ENCODE measurements at places on chromosomes 5 and 9.

DNA sequence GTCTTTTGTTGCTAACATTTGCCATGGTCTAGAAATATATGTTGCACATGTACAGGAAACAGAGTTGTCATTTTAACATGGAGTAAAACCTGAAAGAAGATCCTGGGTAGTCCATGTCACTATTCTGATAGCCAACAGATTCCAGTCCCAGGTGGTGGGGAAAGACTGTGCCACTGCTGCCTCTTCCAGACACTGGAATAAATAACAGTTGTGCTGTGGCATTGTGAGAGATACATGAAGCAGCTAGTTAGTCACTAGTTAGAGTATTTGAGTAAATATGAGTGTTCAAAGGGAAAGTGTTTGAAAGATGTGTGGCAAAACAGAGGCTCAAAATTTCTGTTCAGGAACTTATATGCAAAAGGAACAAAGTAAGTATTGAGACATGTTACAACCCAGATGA, 1408.3 kb downstream of the EFNA5 start:
- no peak for DNase-seq

DNA sequence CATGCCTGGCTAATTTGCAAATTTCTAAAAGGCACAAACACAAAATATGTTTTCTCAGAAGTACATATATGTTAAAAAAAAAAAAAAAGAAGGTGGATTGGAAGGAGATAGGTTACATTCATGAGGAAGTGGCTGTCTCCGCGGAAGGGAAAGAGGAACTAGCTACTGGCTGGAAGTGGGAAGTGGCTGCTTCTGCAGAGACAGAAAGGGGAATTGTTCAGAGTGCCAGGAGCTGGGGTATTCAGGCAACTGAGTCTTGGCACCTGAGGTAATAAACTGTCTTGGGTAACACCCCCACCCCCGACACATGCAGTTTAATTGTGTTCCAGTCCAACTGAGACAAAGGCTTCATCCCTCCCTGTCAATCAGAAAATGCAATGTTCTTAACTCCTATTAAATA, 45.6 kb downstream of the S1PR3 start:
- DNase-seq, result no peak

GRCh38 chr5:131787736-131788135, 9.1 kb downstream of the FNIP1 start:
- no peak for DNase-seq

- DNase-seq, result no peak
Observed at GRCh38 chr5:52995095-52995494, 5.9 kb downstream of the ITGA2 start.

- DNase-seq, result no peak
Observed at GRCh38 chr5:29261213-29261612, 1932.3 kb upstream of the CDH6 start.

GRCh38 chr5:108747774-108748400, at the start of gene FER:
TSS of gene FER (plus strand) at chr5:108747897. CDS start at chr5:108798183, 50,286 bp downstream.
- DNase-seq, result no peak

GRCh38 chr9:34384368-34385165, 7.9 kb upstream of the MYORG start:
- no peak for DNase-seq

DNA sequence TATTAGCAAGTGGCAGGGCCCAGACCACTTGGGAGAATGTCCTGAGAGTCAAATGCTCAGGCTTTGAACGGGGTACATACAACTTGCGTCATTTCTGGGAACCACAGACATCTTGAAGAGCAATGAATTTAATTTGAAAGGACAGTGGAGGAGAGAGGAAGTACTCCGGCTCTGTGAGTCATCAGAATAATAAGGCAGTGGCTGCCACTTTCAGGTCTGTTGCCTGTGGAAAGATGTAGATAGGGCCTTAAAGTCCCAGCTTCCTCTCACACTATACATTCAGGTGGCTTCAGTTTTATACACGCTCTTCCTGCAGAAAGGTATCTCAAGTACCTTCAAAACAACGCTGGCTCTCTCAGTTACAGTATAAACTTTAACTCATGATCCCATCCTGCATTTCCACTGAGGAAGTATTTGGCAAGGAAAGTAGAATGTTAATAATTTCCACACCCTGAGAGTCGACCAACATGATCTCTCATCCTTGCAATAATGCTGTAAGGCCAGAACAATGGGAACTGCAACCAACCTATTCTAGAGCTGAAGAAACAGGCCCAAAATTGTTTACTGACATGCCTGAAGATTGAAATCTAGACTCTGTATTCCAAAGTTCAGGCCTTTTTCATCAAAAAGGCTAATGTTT, 6.8 kb upstream of the PRUNE2 start:
- DNase-seq, result no peak

- no peak for DNase-seq
Observed at GRCh38 chr9:33133186-33133585, 34.0 kb downstream of the B4GALT1 start.

DNA sequence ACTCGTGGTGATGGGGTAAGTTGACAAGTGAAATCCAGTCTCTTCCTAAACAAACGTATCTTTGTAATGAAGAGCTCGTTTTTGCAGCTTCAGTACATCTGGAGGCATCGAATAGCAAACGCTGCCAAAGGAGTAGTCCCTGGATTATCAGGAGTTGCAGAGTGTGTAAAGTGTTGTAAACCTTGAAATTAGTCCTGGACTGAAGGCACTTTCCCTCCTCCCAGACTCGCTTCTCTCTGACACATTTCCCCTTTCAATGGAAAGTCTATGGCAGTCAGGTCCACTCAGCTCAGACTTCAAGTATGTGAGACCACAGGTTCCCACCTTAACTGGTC, 1.5 kb upstream of the PBX3 start:
- DNase-seq, result no peak

- DNase-seq, result no peak
Observed at GRCh38 chr5:162230348-162230747, 162.8 kb downstream of the GABRG2 start.
